ENCODE measurements at places on chromosomes 1 and 21.

GRCh38 chr1:201828217-201828819, 639 bp upstream of the IPO9 start:
- DNase-seq, result no peak

- DNase-seq, result peak; percentile 14
Measured at GRCh38 chr1:71019233-71019969, 28.2 kb downstream of the PTGER3 start.

DNA sequence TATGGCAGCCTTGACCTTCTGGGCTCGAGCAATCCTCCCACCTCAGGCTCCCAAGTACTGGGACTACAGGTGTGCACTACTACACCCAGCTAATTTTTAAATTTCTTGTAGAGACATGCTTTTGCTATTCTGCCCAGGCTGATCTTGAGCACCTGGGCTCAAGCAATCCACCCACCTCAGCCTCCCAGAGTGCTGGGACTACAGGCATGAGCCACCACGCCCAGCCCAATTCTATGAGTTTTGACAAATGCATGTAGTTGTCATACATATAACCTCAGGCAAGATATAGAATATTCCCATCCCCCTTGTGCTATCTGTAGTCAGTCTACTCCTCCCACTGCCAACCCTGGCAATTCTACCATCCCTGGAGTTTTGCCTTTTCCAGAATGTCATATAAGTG, 38.7 kb upstream of the TTC22 start:
- DNase-seq, result no peak

DNA sequence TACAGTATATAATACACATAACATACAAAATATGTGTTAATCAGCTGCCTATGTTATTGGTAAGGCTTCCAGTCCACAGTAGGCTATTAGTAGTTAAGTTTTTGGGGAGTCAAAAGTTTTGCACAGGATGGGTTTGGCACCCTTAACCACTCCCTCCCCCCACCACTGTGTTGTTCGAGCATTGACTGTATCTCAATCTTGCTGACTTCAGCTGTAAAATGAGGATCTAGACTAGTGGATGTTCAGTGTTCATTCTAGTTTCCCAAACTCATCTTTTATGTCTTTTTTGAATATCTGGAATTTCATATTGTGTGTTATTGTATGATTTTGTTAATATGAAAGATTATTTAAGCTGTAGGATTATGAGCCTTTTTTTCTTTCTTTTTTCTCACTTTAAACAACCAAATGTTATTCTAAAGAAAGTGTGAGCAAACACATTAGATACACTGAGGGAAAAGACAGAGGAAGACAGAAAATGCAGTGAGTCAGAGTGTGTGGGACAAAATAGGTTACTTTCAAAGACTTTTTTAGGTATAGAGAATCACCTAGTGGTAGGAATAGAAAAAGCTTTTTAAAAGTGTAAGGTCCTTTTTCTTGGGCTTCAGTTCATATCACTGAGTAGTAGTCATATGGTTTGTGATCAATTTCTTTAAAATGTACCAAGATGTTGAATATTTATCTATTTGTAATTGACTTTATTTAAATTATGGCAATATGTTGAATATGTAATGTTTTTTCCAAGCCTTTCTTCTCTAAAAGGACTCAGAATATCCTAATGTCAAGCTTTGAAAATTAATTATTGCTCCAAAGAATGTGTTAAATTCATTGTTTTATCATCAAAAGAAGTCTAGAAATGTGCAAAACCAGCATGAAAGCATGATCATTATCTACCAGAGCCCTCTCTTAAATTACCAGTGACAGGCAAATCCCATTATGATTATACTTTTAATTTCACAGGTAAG, 17.9 kb upstream of the CENPF start:
- peak; percentile 66 for DNase-seq

DNA sequence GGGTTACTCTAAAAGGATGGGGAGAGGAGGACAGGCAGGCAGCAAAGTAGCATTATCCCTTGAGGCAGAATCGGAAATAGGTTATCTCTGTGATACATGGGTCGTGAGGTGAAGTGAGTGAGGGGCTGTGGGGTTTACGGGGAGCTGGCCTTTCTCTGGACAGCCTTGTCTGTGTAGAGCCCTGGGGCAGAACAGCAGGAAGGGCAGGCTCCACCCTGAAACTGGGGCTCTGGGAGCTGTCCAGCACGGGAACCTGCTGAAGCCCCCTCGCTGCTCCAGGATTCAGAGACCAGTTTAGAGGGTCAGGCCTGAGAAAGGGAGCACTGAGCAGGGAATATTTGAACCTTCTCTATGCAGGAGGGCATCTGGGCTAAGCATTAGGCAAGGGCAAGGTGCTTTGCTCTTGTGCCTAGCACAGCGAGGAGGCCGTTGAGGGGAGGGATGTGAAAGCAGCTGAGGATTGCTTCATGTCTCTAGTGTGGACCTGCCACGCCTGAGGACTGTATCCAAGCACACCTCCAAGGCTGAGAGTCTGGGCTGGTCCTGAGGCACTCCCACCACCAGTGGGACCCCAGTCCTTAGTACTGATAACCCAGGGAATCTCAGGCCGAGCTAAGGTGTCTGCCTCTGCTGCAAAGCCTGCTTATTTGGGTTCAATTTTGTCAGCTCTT, 55.8 kb downstream of the NAV1 start:
- peak; percentile 42 for DNase-seq

- no peak for DNase-seq
Measured at GRCh38 chr1:18555036-18555435, 74.3 kb downstream of the KLHDC7A start.

DNA sequence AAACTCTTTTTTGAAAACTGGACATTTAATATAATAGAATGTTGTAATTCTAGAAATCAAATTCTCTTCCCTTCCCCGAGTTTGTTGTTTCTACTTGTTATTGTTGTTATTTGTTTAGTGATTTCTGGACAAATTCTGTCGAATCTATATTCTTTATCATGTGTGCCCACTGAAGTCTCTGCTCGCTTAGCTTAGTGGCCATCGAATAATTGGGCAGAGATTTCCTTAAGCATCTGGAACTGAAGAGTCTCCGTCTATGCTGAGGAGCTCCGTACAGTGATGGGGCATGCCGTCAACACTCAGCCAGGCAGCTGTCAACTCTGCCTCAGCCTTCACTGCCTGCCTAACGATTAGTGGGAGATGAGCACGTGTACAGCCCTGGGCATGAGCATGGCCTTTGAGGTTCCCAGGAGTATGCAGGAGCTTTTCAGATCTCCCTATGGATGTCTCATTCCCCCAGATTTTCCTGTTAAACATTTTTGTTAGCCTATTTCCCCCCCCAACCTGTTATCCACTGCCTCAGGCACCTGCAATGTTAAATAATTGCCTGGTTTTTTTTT, 66.8 kb downstream of the SLX9 start:
- DNase-seq, result no peak

GRCh38 chr1:237891979-237892378, 1.3 kb upstream of the ZP4 start:
- no peak for DNase-seq
